CD8-positive, alpha-beta memory T cell (primary cell): ENCODE measurements at places on chromosomes 7 and 10. TPM values are rescaled to one million over a fixed set of nuclear protein-coding genes. Genes with fewer than 3 reads are reported as not detected.

DNA sequence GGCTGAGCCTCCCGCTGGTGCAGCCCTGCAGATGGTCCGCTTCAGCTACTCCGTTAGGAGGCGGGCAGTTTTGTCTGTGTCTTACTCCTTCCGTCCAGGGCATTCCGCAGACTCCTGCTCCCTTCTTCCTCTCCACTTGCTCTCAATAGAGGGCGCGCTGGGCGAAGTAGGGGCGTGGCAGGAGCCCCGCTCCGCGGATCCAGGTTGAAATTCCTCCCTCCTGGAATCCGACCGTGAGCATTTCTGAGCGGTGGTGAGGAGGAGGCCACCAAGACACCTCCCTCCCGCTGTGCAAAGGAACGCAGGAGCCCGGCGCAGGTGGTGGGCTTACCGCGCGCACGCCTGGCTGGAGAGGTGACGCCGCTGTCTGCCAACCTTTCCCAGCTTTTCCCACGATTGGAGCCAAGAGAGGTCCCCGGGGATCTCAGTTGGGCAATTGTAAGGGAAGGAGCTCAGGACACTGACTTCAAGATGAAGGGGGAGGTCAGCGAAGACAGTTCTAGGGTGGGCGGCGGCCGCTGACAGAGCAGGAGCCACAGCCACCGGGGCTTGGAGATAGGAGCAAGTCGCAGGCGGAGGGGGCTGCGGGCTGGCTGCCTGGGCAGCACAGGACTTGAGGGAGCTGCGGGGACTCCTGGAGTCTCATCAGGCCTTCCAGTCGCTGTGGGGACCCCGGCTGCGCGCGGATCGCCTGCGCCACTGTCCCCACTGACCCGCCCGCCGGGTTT lies 1011.3 kb downstream of the XPNPEP1 start:
- DNase-seq: no peak

DNA sequence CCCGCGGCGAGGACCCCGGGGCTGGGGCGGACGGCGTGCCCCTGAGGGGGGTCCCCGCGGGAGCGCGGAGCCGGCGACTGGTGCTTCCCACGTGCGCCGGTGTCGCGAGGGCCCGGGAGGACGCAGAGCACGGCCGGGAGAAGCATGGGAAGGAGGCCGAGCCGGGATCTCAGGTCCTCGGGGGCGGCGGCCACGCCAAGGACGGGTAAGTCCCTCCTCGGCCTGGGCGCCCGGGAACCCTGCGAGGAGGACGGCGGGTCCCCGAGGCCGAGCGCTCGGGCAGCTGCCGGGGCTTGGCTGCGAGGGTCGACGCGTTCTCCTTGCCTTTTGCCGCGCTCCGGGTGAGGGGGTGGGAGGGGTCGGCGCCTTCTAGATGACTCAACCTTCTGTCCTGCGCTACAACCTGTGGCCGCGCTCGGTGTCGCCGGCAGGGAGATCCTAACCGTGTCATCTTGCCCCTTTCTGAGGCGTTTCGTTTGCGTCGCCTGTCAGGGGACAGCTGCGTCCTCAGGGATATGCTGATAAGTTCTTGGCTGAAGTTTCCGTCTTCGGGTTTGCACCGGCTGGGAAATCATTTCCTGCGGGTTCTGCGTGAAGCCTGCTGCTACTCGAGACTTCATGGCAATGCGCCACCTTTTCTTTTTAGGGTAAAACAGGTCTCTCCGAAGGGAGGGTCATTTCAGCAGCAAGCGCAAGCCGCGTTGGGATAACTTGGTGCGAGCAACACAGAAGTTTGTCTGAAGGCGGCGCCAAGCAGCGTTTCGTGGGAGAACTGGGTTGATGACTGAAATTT lies 529 bp downstream of the TASOR2 start:
- peak; percentile 68 for DNase-seq

DNA sequence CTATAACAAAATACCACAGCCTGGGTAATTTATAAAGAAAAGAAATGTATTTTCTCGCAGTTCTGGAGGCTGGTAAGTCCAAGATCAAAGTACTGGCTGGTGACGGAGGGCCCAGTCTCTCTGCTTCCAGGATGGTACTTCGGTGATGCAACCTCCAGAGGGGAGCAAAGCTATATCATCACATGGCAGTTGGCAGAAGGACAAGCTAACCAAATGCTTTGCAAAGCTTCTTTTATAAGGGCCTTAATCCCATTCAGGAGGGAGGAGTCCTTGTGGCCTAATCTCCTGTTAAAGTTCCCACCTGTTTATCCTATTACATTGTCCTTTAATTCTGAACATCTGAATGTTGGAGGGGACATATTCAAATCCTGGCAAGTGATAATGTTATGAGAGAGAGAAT lies 134.1 kb upstream of the SP4 start:
- no peak for DNase-seq

GRCh38 chr10:92240289-92241157 lies 50.4 kb downstream of the CPEB3 start:
- peak; percentile 44 for DNase-seq

- DNase-seq: no peak
Observed at GRCh38 chr7:133298080-133298479, 45.2 kb downstream of the EXOC4 start.

DNA sequence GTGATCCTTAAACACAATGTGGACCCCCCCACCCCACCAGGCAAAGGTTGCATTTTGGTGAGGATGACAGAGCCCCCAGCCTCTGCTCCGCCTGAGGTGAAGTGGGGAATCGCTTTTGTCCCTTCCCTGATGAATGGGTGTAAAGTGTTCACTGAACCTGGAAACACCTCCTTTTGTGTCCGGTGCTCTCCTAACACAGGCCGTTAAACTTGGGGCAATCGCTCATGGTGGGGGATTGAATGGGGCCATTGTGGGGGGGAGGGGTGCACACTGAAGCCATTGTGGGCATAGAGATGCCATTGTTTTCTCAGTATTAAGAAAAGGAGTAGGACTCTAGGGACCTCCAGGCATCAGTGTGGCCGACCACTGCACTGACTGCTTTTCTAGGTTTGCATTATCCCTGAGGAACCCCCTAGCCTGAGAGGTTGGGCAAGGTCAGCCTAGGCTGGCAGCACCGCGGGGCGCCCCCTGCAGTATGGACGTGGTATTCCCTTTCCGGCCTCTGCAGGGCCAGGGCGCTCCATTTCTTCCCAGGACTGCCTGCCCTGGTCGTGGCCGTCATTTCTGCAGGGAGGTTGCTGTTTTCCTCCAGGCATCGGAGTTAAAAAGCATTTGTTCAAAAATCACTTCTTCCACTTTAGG lies 158.3 kb downstream of the TCF7L2 start:
- DNase-seq: no peak

- no peak for DNase-seq
Observed at GRCh38 chr10:117439243-117439912, 64.1 kb upstream of the PDZD8 start.

GRCh38 chr10:130844310-130844709 lies 467.2 kb downstream of the TCERG1L start:
- DNase-seq: no peak

GRCh38 chr7:158802535-158803366 lies 26.6 kb downstream of the ESYT2 start:
- no peak for DNase-seq

DNA sequence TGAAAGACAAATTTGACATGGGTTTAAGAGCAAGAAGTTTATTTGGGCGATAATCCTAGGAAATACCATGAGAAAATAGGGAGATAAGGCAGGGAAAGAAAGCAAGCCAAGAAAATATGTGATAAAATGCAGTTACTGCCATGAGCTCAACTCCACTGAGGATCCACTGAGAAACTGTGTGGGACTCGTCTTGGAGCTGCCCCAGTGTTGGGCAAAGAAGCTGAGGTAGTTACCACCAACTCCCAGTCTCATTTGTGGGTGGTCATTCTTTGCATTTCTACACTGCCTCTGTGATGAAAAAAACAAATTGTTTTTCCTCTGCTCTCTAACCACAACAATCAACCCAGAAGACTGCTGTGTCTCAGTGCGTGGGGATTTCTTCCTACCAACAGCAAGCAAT lies 498.2 kb downstream of the PLXDC2 start:
- no peak for DNase-seq

- DNase-seq: no peak
Observed at GRCh38 chr10:50503661-50504320, 120.0 kb downstream of the SGMS1 start.

GRCh38 chr10:92125144-92125543 lies 165.7 kb downstream of the CPEB3 start:
- no peak for DNase-seq

GRCh38 chr7:80127412-80128160 lies 7.0 kb upstream of the GNAI1 start:
- no peak for DNase-seq

- no peak for DNase-seq
Observed at GRCh38 chr10:124607693-124608092, 136.5 kb downstream of the FAM53B start.

DNA sequence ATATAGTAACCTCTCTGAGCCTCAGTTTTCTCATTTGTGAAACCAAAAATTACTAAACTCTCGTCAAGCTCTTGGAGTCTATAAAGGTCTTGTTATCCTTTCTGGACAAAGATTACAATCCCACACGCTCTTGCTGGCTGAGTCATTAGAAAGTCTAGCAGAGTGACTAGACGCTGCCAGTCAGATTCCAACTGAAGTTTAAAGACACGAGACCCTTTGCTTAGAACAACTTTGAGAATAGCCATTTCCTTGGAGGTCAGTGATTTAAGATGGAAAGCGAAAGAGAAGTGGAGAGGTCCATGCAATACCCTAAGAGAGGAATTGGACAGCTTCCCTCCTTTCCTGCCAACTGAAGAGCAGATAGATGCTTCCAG lies 119.5 kb downstream of the APBB1IP start:
- DNase-seq: no peak

DNA sequence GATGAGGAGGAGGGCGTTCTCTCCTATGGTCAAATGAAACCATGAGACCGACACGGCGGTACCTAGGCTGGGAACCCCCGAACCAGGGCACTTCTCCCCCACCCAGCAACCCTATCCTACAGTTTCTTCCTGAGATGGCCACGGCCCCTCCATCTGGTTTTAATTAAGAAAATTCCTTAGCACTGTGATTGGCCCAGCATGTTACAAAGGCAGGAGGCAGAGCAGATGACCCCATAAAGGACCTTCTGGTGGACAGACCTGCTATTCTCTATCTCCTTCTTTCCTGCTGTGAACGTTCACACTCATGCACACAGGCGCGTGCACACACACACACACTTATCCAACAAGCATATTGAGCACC lies 129.4 kb downstream of the RGS10 start:
- no peak for DNase-seq

DNA sequence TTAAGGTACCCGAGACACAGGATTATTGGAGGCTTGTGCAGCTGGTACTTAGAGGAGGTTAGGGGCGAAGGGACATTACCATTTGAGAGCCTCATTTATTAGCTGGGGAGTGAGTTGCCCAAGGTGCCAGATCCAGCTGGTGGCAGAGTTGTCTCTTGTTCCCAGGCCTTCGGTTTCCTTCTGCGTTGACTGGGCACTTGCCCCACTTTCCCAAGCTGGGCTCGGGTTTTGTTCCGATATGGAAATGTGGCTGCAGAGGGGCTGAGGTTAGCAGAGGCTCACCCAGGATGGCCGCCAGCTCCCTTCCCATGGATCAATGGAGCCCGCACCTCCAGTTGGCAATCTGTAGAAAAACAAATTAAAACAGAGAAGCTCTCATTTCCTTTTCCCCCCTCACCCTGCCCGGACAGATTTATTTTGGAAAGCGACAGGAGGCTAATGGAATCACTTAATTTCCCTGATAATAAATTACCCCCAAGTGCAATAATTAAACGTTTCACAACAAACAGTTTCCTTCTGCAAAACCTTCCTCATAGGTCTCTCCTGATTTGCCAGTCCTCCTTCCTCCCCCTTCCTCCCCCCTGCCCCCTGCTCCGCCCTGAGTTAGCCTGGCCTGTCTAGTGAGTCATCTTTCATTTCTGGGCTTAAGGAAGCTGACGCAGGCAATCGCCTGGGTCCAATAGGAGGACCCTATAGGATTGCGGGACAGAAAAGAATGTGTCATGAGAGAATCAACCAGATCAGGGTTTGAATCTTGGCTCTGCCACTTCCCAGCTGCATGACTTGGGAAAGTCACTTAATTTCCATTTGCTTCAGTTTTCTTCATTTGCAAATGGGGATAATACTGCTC lies 51.7 kb downstream of the ADRA2A start:
- DNase-seq: no peak

DNA sequence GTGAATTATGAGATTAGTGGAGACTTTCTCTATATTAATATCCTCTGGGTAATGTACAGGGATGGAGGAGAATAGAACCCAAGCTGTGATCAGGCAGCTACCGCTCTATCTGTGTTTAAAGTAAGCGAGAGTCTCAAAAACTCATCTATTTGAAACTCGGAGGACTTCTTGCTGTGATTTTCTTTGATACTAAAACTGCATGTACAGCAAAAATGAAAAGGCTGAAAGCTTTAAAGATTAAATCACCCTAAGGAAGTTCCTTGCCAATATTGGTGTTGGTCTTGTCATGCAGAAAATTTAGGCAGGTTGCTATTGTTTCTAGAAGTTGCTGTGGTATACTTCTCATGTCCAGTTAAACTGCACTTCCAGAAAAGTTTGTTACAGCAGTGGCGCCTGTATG lies 110.8 kb downstream of the DNAH11 start:
- DNase-seq: no peak

GRCh38 chr10:114632869-114633715 lies 25.0 kb downstream of the ABLIM1 start:
- no peak for DNase-seq

DNA sequence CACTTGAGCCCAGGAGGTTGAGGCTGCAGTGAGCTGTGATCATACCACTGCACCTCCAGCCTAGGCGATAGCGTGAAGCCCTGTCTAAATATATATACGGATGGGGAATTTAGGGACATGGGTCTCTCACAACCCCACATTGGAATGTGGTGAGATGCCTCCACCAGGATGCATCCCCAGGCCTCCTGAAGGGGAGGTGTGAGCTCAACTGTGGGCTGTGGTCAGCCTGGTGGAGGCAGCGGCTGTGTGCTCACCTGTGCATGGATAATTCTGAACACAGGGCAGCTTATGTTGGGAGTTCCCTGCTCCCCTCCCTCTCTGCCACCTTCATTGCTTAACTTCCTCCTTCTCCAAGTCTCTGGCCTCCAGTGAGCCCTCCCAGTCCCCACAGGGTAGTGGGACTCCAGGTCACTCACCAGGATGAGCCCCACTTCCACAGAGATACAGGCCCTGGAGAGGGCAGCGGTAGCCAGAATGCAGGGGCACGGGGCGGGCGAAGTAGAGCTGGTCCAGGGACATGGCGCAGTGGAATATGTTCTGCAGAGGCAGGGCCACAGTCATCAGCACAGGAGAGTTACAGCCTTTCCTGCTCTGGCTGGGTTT lies 30.4 kb downstream of the PYROXD2 start:
- no peak for DNase-seq

The TUBB8 gene
- total RNA-seq: not detected

The PCDH15 gene
- total RNA-seq: not detected

The NUPR2 gene
- total RNA-seq: not detected

The PLXNA4 gene
- total RNA-seq: not detected

The MYL10 gene
- not detected for total RNA-seq

The AKR1C2 gene
- total RNA-seq: not detected
